SIG-M5 (cell line): ENCODE measurements at places on chromosomes 3 and 15.

- DNase-seq = no peak
Measured at GRCh38 chr3:55584716-55585368, 97.7 kb upstream of the WNT5A start.

DNA sequence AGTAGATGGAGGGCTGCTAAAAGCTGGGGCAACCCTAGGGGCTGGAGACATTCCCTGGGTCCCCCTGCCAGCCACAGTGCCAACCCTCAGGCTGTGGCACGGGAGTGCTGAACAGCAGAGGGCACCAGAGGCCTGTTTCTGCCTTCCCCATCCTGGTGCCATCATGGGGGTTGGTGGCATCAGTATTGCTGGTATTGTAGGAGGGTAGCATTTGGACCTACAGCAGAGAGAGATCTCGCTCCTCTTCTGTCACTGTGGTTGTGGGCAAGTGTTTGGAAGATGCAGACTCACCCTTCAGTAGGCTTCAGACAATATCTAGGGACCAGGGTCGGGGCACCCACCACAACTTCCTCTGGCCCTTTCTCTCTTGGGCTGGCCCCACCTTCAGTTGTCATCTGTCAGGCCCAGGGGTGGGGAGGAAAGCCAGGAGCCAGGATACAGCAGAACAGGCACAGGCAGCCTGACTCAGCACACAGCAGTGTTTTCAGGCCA lies 123.5 kb downstream of the RPLP1 start:
- no peak for DNase-seq

DNA sequence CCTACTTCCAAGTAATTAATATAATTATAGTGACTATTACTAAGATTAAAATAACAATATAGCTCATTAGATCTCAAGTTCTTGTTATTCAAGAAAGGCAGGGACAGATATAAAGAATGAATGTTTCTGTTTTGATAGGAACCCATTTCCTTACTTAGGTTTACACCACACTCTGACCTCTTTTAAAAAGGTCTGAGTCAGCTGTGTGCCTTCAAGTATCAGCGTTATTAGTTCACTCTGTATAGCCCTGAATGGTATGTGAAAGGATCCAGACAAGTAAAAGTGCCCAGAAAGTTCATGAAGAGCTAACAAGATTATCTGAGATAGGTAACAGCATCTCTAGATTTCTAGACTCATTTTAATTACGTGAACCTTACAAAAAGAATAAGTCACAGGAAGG lies 28.9 kb downstream of the PDCD10 start:
- DNase-seq = no peak

DNA sequence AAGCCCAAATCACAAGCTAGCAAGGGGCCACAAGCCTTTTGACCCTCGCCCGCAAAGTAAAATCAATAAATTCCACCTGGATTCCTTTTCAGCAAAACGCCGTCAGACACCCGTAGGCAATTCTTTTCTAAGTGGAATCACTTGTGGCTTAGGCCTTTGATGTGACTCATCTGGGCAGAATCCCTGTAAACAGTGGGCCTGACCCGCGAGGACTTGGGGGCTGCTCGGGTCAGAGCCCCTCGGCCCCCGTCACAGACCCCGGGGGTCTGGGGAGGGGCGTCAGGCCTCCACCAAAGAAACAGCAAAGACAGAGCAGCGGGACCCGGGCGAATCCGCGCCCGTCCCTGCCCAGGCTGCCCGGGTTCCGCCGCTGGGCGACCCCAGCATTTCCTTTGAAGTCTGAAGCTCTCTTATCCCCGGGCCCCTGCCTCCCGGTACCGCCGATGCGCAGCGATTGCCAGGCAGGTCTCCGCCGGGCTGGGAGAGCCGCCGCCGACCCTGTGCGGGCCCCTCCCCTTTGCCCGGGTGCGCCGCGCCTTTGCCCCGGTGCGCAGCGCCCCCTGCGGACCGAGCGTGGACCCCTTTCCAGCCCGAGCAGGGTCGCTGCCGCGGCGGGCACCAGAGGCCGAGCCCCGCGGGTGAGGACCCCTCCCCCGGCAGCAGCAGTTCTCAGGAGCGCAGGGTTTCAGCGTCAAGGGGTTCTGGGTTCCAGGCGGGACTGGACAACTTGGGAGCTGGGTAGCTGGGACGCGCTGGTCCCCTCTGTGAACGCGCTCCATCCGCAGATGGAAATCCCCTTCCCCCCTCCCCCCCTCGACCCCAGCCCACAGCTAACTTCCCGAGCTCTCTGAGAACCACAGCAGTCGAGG lies 178.3 kb downstream of the UACA start:
- DNase-seq = no peak

DNA sequence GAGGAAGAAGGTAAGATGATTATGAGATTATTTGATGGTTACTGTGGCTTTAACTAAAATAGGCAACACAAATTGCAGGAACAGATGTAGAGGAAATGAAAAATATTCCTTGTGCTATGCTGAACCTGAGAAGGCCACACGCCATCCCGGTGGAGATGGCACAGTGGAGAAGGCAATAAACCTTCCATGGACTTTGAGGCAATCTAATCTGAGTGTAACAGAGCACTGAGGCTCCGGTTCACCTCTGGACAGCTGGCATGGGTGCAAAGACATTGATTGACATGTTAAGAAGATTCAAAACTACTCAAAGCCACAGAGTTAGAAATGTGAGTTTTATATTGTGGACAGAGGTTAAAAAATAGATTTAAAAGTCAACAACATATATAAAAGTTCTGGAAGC lies 535.7 kb downstream of the AGBL1 start:
- no peak for DNase-seq

- DNase-seq = no peak
Measured at GRCh38 chr15:86488046-86488445, 408.4 kb downstream of the AGBL1 start.

DNA sequence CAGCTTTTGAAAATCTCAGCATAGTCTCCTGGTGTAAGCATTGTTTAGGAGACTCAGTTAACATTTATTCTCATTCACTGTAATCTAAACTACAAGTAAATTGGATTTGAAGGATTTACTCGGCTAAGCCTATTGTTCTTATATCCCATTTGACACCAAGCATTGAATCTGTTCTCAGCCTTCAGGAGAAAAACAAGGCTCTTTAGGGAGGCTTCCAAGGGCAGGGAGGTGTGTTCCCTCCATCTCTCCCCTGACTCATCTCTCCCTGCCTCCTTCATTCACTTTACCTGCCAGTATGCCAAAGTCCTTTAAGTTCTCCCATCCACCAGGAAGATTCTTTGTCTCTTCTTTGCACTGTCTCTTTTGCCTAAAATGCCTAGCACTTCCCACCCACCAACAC lies 347.8 kb downstream of the MFSD1 start:
- DNase-seq = no peak

GRCh38 chr3:12875857-12876836 lies 34.8 kb upstream of the RPL32 start:
- no peak for DNase-seq

GRCh38 chr3:1394188-1394587 lies 301.4 kb downstream of the CNTN6 start:
- no peak for DNase-seq

GRCh38 chr15:62958528-62959363 lies 83.8 kb upstream of the TPM1 start:
- no peak for DNase-seq

- DNase-seq = no peak
Measured at GRCh38 chr15:99052205-99052604, 44.6 kb upstream of the PGPEP1L start.

GRCh38 chr3:36992806-36993325 lies at the start of gene EPM2AIP1:
EPM2AIP1 (minus strand) TSS chr3:36993131; CDS start chr3:36993077, 54 bp downstream.
- DNase-seq = no peak

DNA sequence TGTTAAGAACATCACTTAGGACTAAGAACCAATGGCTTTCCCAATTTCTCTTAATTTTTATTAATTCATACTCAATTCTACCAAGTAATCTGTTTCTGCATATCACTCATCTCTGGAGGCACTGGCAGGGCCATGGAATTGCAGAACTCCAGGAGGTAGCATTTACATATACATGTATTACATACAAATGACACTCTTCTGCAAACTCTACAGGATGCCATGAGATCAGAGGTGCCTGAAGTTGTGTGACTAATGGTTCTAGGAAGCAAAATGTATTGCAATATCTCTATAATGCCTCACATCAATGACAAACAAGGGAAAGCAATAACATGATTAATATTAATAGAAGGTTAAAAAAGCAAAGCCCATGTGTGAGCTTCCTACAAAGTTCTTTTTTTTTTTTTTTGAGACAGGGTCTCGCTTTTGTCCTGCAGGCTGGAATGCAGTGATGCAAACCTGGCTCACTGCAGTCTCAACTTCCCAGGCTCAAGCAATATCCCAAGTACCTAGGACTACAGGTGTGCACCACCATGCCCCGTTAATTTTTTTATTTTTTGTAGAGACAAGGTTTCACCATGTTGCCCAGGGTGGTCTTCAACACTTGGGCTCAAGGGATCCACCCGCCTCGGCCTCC lies 33.0 kb downstream of the DENND6A start:
- no peak for DNase-seq

DNA sequence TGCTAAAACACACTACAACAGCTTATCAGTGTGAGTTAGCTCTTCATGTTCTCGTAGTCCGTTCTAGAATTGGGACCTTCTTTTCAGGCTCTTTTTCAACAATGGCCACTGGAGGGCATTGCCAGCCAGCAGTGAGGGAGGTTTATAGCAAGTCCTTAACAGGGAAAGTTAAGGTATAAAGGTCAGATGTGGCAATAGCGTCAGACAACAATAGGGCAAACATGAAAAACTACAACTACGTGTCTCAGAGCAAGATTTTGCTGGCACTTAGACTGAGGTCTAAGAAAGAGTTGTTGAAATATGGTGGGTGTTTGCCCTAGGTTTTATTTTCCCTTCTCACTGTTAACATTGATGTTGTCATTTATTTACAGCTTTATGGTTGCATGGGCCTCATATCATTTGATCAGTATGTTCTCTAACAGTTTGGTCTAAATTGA lies 161.4 kb downstream of the GMNC start:
- DNase-seq = no peak
